Fibroblast of upper back skin (primary cell): ENCODE measurements at places on chromosomes 1 and 21.
A peak's percentile ranks its signal among the peaks of the same experiment; 100 is the strongest.

DNA sequence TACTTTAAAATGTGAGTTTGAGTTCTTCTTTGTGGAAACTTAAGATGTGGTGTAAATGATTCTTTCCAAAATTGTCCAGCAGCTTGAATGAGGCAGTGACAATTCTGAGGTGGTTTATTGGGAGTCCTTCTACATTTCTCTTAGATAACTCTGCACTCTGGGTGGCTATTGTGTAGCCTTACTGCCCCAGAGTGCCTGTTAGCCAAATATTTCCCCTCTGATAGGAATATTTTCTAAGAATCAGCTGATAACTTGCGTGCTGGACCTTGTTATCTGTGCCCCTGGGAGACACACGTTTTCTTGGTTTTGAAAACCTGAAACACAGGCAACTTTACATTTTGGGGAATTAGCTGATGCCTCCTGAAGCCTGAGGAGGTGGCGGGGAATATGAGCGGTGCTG, 91.6 kb downstream of the CD247 start:
- no peak for DNase-seq

- peak; percentile 16 for DNase-seq
These were observed 84.2 kb downstream of the SPATA46 start for GRCh38 chr1:162292422-162292849.

- DNase-seq = no peak
These were observed 421 bp upstream of the LCE3A start for GRCh38 chr1:152623203-152623844.

GRCh38 chr1:167342846-167343245, 122.2 kb downstream of the POU2F1 start:
- DNase-seq = no peak

GRCh38 chr1:239558991-239559390, 172.6 kb downstream of the CHRM3 start:
- DNase-seq = no peak

GRCh38 chr1:8661185-8662110, 156.0 kb downstream of the RERE start:
- DNase-seq = peak; percentile 88

DNA sequence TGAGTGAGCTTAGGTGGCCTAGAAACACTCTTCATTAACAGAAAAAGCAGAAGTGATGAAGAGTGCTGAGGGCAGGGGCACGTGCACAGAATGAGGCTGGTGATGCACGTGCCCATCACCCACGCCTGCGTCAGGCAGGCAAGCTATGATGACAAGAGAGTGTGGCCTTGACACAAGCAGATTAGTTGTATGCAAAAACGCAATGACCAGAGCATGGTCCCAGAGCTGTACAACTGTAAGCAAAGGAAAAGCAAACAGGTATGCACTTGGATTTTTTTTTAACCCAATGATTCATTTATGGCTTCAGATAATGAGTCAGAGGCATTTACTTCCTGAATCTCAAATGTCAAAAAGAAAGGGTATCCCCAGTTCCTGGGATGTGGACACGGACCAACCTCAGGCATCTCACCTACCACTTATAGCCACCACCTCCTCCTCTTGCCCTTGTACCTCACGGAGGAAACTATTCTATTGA, 9.1 kb upstream of the TMEM61 start:
- no peak for DNase-seq

- peak; percentile 65 for DNase-seq
These were observed 37.1 kb upstream of the EPB41 start for GRCh38 chr1:28877132-28877781.
